ENCODE measurements at places on chromosomes 5 and 9.

GRCh38 chr5:146025114-146025680, 80.2 kb downstream of the PLAC8L1 start:
- DNase-seq, result no peak

DNA sequence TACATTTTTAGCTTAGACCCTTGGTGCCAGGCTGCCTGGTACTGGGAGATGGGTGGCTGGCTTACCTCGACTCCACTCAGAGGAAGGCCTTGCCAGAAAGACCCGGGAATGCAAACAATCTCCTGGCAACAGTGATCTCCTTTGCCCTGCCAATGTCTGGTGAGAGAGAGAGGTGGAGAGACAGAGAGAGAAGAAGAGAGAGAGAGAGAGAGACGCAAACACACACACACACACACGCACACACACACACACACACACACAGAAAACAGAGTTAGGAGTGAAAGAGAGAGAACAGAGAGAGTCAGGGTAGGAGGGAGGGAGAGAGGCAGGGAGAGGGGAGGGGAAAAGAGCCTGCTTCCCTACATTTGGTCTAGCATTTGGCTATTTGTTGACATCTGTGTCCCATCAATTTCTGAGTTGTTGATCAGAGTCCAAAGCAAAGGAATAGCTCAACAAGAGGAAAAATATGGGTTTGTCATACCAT, 181.6 kb upstream of the MAP1B start:
- no peak for DNase-seq

DNA sequence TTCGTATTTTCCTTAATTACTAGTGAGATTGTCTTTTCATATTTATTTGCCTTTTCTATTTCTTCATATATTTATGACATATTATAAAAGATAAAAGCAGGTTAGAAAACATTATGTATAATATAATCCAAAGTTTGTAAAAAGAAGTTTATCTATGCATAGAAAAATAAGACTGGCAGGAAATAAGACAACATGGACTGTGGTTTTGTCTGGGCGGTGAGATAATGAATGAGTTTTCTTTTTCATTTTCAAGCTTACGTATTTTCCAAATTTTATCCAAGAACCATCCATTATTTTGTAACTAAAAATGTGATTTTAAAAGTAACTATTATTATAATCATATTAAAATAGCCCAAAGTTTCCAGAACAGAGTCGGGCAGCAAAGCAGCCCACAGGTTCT, 109.8 kb upstream of the MVB12B start:
- DNase-seq, result no peak

GRCh38 chr9:16413509-16414016, 456.9 kb downstream of the BNC2 start:
- no peak for DNase-seq

- no peak for DNase-seq
Measured at GRCh38 chr5:79567926-79568549, 44.2 kb upstream of the TENT2 start.

GRCh38 chr9:101706997-101707396, 31.4 kb downstream of the GRIN3A start:
- DNase-seq, result no peak

- DNase-seq, result no peak
Measured at GRCh38 chr5:37005946-37006540, 129.5 kb downstream of the NIPBL start.

DNA sequence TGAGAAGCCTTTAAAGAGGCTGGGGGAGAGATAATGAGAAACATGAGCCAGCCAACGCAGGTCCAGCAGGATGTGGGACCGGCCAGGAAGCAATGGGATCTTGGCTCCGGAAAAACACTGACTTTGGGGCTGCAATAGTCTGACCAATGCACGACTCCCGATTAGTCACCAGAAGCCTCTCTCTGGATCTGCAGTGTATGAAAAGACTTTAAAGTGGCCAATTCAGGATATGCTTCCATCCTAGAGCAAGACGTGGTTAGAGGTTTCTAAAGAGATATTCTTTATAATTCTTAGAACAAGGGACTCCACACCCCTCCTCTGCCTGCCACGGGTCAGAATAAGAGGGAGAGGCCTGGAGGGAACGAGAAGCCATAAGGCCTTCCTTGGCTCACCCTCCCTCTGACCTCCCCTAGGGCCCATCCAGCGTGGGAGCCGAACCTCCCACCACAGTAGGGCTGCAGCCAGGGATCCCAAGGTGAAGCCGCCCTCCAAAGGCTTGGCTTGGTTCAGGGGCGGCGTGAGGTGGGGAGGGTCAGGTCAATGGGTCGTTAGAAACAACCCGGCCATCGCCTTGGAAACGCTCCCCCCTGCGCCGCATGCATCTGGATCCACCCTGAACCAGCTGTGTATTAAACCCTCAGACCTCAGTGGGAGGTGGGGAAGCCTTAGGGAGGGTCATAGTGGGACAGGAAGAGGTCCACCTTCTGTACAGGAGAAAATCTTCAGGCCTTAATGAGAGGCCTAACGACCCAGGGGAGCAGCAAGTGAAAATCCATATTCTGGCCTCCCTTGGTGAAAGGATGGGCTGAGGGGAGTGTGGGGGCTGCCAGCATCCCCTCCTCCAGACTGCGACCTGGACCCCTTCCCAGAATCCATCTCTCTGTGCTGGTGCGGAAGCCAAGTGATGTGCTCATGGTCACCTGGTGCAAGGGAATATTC, 11.1 kb downstream of the FGF1 start:
- DNase-seq, result no peak
